Skin of body (tissue), 3 donors: ENCODE measurements at places on chromosomes 7 and 10. TPM values are rescaled to one million over a fixed set of nuclear protein-coding genes. Genes with fewer than 3 reads are reported as not detected.

The MRPS33 gene
- 27.4 TPM for total RNA-seq

The ASL gene
- 8.0 TPM for total RNA-seq

The SEMA3A gene
- 26.9 TPM for total RNA-seq

The STEAP1B gene
- total RNA-seq = 2.0 TPM

The PLXDC2 gene
- 63.2 TPM for total RNA-seq

The PRLHR gene
- total RNA-seq = under 0.01 TPM

The FANK1 gene
- 3.1 TPM for total RNA-seq

The RAB19 gene
- total RNA-seq = 0.49 TPM

The ZNF488 gene
- total RNA-seq = 0.10 TPM

The ANKRD1 gene
- 10.9 TPM for total RNA-seq

The RELN gene
- 15.6 TPM for total RNA-seq

The DOCK1 gene
- 80.8 TPM for total RNA-seq

The MYL7 gene
- total RNA-seq = 2.0 TPM

The COPS6 gene
- total RNA-seq = 46.1 TPM

The TUBB8 gene
- not detected for total RNA-seq

The MSS51 gene
- total RNA-seq = 9.1 TPM

The MMP21 gene
- 0.20 TPM for total RNA-seq

The HOXA10 gene
- total RNA-seq = 2.8 TPM

The STEAP1 gene
- 16.3 TPM for total RNA-seq

The SLC26A3 gene
- not detected for total RNA-seq

The AKR1B15 gene
- total RNA-seq = not detected

The GIMAP1 gene
- total RNA-seq = 1.3 TPM

The METTL27 gene
- 3.2 TPM for total RNA-seq

The SRRM3 gene
- total RNA-seq = 0.99 TPM

The FAM24A gene
- not detected for total RNA-seq

The UPK3B gene
- 1.7 TPM for total RNA-seq
